ENCODE measurements at places on chromosomes 1 and 21.

DNA sequence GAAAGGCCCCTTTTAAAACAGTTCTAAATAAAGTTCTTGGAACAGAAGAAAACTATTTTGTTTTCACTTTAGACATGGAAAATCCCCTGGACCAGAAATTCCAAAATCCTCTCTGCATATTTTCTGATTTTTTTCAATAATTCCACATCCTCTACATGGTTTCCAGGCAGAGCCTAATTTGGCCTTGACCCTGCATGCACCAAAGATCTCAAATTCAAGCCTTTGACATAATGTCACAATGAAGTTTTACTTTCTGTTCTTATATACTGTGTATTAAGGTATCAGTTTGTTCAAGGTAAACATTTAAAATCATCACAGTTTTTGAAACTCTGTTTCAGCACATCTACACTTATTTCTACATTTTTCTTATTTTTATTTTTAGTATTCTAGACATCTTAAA lies 12.2 kb upstream of the NPL start:
- DNase-seq: no peak

GRCh38 chr1:224689374-224689773 lies 73.3 kb downstream of the CNIH3 start:
- DNase-seq: no peak

GRCh38 chr1:211318576-211319280 lies 7.9 kb upstream of the TRAF5 start:
- DNase-seq: no peak

DNA sequence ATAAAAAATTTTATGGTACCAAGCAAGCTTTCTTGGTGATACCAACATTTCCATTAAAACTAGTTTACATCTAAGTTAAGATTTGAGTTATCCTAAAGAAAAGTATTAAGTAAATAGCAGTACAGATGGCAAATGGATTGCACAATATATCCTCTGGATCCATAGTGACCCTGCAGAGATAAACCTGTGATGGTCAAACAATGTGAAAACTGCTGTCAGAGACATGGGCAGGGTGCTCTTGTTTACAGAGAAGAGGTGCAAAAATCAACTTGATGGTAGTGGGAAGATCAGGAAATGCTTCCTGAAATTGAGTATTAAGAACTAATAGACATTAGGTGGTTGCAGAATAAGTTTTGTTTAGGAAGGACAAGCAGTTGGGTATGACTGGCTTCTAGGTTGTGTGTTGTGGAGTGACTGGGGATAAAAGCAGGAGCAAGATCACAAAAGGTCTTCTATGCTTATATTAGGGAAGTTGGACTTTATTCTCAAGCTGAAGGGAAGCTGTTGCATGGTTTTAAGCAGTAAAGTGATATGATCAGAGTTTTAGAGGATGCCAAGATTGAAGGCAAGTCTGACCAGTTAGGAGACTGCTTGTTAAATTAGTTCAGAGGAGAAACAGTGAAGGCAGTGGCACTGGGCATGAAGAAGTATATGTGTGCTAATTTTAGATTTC lies 9.9 kb downstream of the TTC3 start:
- DNase-seq: no peak

All from activated T-cell treated with anti-CD3 and anti-CD28 coated beads for 48 hours (primary cell).